Chondrocyte (in vitro differentiated cells): ENCODE measurements at places on chromosomes 7 and 10.

GRCh38 chr7:1738511-1738910 is 68.4 kb downstream of the ELFN1 start:
- DNase-seq, result no peak

DNA sequence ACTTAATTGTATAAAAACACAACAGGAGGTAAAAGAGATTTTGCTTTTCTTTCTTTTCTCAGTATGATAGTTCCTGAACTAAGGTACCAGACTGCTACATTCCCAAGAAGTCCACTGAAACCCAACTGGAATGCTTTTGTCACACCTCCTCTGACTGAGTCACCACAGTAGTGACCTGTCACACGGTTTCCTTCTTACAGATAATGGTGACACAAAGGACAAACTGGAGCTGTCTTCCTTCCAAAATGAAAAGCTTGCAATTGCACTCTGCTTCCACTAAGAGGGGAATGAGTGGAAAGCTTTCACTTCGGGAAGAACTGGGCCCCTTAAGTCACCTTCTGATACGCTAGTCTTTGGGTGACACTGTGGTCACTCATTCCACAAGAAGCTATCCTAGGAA is 122.2 kb downstream of the KMT2E start:
- no peak for DNase-seq

DNA sequence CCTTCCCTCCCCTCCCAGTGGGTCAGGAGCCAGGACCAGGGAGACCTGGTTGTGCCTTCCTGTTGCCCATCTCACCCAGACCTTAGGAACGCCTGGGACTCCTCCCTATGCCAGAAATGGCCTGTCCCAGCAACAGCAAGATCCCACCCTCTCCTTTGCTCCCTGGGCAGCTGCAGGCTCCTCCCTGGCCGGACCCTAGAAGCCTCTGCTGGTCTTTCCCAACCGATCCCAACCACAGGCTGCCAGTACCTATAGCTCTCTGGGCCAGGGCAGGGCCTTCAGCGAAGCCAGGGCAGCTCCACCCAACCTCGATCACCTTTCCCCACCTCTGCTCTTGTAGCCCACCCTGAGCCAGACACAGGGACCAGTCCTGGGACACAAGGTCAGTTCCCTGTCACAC is 21.9 kb downstream of the LDB3 start:
- DNase-seq, result no peak

DNA sequence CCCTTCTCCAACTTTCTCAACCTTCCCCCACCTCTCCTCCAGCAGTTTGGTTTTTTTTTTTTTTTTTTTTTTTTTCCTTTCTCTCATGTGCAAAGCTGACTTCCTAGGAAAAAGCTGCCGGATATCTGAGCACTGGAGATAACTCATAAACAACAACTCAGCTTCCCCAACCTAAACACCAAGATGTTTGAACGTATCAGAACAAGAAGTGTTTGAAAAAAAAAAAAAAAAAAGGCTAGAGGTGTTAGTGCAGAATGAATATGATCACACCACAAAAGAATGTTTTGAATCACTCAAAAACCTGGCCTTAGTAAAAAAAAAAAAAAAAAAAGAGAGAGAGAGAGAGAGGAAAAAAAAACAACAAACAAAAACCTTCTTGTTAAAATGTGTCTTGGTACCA is 11.2 kb downstream of the GATA3 start:
- no peak for DNase-seq
